NCI-H82 (cell line): ENCODE measurements at places on chromosomes 6 and 20.
A peak's percentile ranks its signal among the peaks of the same experiment; 100 is the strongest.

DNA sequence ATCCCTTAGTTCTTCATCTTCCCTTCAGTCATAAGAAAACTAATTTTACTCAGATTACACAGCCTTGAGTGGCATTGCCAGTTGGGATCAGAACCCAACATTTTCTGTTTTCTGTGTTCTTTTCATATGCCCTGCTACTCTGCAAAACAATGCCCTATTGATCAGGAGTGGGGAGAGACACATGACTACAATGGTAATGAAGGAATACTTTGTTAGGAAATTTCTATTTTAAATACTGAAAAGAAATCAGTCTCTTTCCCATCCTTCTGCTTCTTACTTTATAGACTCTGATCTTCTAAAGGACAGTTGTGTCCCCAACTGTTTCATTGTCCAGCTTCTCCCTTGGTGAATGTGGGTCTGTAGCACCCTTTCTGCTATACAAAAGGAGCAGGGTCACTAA, 5.5 kb upstream of the PKIB start:
- DNase-seq, result no peak

DNA sequence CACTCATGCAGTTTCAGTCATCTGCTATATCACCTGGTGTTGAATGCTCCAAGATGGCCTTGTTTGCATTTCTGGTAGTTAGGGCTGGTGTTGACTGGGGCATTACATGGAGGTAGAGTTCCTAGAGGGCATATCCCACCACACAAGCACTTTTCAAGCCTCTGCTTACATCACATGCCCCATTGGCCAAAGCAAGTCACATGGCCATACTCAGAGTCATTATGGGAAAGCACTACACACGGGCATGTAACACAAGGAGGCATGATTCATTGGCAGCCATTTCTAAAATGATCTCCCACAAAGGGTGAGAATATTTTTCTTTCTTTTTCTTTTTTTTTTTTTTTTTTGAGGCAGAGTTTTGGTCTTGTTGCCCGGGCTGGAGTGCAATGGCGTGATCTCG, 73.2 kb downstream of the TRMT6 start:
- no peak for DNase-seq

DNA sequence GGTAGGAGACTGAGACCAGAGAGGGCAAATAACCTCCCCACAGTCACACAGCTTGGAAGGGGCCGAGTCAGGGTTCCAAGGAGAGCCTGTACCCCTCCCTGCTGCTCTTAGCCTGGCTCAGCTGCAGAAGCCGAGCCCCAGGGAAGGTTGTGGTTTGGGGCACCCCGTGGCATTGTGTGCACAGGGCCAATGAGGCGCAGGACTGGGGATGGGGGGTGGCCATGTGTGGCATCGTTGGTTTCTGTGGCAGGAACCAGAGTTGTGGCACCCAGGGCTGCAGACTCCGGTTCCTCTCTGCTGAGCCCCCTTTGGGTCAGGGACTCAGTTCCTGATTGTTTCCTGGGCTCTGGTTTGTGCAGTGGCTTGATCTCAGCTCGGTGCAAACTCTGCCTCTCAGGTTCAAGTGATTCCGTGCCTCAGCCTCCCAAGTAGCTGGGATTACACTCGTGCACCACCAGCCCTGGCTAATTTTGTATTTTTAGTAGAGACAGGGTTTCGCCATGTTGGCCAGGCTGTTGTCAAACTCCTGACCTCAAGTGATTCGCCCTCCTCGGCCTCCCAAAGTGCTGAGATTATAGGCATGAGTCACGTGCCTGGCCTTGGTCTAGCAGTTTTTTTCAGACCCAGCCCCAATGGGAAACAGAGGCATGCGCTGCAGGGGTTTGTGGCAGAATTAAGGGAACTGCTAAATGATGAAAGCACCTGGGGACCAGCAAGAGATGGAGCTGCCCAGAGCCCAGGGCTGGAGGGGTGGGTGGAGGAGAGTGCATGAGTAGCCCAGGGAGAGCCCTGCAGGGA, 221.0 kb upstream of the SULF2 start:
- DNase-seq, result no peak

- no peak for DNase-seq
These were observed 70.2 kb downstream of the LYRM4 start for GRCh38 chr6:5190507-5190906.

DNA sequence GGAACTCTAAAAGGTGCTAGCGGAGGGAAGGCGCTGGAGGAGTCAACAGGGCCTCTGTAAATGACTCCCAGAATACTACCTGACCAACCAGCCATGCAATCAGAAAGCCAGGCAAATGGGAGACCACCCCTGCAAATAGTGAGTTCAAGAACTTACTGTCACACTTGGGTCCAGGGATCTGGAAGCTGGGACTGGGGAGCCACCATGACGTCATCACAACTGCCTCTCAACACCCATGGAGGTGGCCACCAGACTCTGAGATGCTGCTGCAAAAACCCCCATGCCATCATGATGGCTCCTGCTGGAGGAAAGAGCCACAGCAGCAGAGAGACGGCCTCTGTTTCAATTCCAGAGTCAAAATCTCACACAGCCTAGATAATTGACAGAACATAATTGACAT, 8.5 kb upstream of the PDYN start:
- no peak for DNase-seq

DNA sequence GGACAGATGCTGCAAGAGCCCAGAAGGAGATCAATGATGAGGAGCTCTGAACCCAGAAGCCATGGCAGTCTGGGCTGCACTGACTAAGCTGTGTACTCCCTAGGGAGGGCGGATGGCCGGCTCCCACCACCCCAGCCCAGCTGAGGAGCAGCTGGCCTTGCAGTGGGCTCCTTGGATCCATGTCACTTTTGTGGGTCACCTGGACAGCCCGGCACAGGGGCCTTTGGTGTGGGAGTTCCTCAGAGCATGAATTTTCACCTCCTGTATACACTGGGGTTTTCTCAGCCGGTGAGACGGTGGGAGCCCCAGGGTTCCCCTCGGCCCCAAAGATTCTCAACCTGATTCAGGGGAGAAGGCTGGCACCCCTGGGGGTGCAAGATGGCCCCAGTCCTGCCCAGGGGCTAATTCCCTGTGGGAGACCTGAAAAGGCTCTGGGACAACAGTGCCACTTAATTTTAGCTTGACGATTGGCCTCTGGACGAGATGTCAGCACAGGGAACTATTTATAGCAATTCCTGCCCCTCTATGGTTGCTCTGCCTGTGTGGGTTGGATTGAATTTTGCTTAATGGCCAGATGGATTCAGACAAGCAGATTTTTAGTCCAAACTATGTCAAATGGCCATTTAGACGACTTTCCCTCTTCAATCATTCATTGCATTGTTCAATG, 121.6 kb upstream of the PMEPA1 start:
- DNase-seq, result peak; percentile 52

DNA sequence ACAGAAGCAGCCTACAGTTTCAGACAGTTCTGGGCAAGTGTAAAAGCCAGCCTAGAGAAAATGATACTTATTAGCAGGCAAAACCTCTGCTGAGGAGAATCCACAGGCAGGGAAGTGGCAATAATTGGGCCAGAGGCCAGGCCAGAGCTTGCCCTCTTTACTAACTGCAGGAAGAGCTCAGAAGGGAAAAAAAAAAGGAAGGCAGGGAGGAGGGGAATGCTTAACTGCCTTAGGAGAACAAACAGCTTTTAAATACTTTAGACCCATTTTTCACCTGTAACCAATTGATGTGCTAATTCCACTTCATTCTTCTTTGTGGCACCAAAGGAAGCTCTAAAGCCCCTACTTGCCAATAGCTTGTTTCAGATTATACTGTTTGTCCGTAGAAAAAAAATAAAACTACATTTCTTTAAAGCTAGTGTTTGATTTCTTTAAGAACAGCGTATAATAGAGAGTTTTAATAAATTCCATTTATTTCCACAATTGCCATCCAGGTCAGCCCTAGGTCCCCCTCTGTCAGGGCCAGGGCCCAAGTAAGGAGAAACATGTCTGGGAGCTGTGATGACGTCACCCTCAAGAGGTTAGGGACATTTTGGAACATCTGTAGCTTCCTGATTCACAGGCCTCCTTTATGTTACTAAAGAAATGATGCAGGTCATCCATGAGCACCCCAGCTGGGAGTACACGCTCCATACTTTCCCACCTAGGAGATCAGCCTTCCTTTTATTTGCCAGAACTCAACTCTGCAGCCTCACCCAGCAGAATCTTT, 384.3 kb downstream of the CDC5L start:
- no peak for DNase-seq

DNA sequence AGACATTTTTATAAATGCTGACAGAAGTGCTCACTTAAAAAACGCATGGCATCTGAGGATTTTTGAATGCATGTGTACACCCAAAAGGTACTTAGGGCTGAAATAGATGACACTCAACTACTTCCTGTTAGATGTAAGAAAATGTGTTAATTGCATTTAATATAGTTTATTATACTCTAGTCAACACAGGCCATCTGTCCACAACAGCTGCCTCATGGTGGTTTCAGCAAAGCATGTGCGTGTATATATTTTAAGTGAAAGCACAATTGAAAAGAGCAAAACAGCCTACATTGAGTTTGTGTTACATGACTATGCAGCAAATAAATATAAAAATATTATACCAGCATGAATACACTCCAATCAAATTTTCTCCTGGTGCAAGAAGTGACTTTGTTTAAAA, 1233.0 kb upstream of the EYS start:
- peak; percentile 59 for DNase-seq
